ENCODE measurements at places on chromosomes 7 and 10.

DNA sequence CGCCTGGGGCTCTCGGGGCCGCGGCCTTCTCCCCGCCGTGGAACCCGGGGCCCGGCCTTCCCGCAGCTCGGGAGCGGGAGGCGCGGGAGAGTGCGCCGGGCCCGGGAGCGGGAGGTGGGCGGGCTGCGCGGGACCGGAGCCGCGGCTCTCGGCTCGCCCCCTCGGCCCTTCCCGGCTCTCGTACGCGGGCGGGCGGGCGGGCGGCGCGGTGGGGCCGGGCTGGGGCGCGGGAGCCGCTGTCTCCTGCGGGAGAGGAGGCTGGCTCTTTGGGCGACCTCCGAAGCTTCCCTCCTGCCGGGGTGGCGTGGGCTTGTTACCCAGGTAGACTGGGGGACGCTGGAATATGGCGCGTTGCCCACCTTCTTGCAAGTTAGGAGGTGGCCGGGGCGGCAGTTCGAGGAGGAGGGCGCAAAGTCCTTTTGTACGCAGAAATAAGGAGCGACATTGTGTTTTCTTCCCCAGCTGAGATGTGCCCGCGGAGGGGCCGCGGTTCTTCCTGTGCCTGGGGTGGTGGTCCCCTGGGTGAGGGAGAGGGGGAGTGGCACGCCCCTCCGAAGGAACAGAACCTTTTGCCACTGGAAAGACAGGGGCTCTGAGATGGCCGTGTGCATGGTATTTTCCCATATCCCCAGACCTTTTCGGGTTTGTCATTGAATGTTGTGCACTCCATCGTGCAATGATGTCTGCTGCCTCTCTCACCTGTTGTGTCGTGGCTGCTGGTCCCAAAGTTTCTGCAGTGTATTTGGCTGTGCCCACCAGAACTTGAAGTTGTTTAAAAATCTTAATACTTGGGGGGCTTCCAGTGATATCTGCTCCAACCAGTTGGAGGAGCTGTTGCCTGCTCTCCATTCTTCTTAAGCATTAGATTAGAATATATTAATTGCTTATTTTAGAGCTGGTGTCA lies 844 bp downstream of the NRF1 start:
- DNase-seq, result peak; percentile 38

- no peak for DNase-seq
Observed at GRCh38 chr7:134712196-134712595, 65.5 kb downstream of the BPGM start.

GRCh38 chr7:51982653-51983052 lies 666.0 kb upstream of the COBL start:
- DNase-seq, result no peak

DNA sequence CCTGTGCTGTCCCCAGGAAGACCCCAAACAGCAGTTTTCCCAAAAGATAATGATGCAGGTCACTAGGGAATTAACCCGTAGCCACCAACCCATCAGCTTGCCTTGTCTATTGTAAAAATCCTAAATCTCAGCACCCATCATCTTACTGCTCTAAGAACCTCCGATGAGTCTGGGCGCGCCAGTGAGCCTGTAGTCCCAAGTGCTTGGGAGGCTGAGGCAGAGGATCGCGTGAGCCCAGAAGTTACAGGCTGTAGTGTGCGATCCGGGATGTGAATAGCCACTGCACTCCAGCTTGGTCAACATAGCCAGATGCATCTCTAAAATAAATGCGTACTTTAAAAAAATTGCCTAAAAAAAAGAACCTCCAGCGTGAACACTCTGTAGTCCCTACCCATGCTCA lies 951 bp downstream of the AS3MT start:
- DNase-seq, result no peak

DNA sequence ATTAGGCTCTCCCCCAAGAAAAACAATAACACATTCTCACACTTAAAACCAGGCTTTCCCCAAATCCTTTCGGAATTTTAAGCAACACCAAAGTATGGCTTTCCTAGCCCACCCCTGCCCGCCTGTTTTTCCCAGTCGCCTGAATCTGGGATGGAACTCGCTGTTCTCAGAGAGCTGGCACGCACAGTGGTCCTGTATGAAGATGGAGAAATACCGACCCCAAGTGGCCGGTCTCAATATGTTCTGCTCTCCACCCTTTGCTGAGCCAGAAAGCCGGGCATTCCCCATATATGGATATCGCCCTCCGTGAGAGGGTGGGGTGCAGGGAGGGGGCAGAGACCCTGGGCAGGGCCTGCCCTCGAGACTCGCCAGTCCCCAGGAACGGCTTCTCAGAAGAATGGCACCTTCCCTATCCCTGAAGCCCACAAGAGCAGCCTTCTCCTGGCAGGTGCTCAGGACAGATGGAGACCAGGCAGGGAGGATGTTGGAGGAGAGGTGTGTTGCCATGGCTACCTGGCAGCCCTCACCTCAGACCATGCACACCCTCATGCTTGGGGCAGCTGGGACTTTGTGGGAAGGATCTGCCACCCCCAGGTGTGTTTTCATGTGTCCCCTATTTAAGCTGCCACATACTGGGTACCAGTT lies 3.4 kb downstream of the TACR2 start:
- peak; percentile 60 for DNase-seq

DNA sequence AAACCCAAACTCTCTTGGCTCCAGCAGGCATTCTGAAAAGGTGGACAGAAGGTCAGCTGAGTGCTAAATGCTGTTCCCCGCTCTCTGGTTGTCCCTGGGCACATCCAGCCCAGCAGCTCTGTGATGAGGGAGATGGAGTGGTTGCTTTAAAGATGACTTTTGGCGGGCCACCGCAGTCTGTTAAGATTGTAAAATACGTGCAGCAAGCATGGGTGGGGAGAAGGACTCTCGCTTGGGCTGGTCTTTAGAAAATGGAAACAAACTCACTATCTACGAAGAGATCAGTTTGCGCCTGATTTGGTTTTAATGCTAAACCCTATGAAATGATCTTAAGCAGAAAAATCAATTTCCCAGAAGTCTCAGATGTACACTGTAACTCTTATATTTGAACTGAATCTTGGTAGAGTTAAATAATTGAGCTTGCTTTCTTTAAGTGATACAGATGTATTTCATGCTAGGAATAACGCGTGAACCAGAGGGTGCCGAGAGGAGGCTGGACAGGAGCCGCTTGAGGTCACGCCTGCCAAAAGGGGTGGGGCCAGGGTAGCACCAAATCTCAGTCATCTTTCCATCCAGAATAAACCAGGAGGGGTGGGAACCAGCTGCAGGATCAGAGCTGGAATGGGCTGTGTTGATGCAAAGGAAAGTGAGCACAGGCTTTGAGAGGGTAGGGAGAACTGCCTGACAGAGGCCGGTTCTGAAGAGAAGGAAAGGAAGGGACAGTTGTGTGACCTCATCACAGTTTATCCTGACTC lies 170.2 kb upstream of the MKI67 start:
- no peak for DNase-seq

DNA sequence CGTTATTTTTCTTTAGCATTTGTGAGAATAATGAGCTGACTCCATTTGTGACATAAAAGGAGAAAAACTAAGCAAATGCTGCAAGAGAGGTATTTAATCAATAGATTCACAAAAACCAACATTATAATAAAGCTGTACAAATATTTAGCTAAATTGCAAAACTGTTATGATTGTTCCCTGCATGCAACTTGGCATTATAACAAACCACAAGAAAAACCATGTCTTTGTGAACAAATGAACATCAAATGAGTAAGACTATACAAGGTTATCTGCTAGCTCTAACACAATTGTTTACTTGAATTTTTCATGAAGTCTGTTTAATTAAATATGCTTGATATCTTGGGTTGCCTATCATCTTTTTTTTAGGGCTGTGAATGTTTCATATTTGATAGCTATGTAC lies 50.8 kb upstream of the PPP1R9A start:
- DNase-seq, result no peak

- no peak for DNase-seq
Observed at GRCh38 chr7:44323381-44324203, 1.8 kb downstream of the CAMK2B start.

GRCh38 chr10:127715782-127716378 lies 21.1 kb upstream of the FOXI2 start:
- DNase-seq, result no peak

DNA sequence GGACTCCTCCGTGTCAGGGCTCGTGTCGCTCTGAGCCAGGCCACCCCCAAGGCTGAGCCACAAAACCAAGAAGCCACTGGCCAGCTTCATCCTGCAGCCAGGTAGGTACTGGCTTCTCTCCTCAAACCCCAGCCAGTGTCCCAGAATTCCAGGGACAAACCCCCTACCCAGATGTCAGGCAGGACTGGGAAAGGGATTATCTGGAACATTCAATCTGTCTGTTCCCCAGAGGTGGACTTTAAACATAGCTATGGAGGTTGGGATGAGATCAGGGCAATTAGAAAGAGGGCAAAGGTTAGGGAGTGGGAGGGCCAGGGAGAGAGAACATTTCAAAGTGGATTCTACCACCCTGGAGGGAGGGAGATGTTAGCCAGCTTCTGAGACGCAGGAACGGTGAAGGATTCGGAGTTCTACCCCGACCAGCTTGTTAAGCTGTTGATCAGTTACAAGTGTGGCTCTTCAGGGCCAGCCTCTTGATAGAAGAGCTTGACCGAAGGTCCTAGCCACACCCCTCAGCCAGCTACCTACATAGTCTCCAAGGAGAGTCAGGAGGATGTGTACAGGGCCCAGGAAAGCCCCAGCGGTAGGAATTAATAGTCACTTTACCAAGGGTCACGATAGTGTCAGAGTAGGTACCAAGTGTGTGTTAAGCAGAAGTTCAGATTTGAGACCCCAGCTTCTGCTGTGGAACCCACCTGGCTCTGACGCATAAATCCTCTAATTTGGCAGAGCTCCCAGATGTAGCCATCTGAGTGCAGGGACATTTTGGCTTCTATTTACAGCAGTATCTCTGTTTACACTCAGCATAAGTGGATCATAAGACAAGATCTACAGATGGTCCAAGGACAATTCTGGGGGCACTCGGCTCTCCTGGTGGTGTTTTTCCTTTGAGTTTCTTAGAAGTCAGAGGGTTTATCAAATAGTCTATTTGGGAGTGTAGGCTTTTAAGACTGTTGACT lies at the start of gene PLA2G12B:
TSS of gene PLA2G12B (minus strand) at position 211 of the 959 bp plus-strand sequence. CDS start at position 90, 121 bp downstream.
- no peak for DNase-seq

- DNase-seq, result peak; percentile 84
Observed at GRCh38 chr10:130190737-130191115, 54.5 kb downstream of the GLRX3 start.

DNA sequence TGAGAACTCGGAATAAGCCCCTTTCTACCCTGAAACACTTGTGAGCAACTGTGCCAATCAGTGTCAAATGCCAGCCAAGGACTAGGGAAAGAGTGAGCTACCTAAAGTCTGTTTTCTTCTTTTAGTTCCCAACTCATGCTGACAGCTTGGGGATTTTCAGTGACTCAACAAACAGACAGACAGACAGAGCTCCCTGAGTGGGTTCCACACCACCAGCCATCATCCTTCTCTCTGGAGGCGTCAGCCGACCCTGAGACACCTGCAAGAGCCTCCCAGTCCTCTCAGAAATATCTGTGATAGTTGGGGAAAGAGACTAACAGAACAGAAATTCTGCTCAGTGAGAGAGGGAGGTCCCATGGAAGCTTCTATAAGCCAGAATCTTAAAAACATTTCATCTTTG lies 49.5 kb downstream of the GATA3 start:
- DNase-seq, result no peak

DNA sequence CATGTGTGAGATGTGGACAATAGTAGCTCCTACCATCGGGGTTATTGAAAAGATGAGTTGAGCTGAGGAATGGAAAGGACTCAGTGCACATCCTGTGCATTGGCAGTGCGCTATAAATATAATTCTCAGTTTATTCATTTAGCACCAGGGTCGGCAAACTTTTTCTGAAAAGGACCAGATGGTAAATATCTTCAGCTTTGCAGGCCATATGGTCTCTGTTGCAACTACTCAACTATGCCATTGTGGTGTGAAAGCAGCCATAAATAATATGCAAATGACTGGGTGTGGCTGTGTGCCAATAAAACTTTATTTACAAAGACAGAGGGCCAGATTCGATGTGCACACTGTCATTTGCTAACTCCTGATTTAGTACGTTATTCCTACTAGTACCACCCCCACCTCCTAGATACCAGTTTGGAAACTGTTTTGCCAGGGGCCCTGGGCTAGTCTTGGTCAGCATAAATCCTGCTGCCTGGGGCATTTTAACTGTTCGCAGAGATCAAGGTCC lies 422.9 kb upstream of the MKI67 start:
- no peak for DNase-seq

- no peak for DNase-seq
Observed at GRCh38 chr10:97034301-97034700, 151.5 kb downstream of the SLIT1 start.

DNA sequence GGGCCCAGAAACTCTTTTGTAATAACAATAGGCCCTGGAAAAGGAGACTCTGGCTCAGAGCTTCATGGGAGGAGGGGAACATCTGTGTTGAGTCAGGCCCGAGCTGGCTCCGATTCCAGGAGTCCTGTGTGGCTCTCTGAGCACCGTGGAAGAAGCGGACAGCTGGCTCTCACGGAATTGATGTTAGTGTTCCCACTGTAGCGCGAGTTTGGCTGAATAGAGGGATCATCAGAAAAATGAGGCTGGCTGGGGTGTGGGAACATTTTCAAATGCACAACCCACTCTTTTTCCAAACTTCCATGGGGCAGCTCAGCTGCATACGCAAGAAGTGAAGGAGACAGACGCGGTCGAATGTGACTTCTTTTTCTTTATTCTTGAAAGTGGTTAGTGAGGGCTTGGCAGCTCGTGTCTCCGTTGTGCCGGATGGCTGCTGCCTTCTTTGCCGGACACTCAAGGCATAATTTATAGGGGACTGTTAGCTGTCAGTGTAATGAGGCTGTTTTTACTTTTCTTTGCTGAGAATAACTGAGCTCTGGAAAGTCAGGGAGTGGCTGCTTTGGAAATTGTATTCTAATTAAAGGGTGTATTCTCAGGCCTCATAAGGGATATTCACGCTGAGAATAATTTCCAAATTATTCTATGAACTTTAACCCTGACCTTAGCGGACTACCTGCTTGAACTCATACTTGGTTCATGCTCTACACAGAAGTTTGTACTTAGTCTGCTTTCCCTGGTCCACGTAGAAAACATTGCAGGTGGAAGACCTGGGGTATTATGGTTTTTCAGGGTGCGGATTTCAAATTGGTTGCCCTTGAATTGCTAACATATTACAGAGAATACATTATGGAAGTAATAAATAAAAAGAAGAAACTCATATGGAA lies 23.1 kb downstream of the MDFIC start:
- DNase-seq, result peak; percentile 77

- DNase-seq, result no peak
Observed at GRCh38 chr10:34698979-34699378, 116.1 kb downstream of the PARD3 start.

DNA sequence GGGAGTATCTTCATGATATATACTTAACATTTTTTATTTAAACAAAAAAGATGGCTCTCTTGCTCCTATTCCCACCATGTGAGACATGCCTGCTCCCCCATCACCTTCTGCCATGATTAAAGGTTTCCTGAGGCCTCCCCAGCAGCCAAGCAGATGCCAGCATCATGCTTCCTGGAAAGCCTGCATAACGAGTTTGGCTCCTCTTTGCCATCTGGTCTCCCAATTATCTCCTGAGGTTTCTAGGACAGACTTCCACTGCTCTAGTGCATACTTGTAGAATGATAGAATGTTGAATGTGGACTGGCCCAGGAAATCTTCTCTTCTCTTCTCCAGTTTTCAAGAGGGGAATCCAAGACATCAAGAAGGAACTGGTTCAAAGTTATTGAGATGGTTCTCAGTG lies 45.9 kb upstream of the ELAPOR2 start:
- DNase-seq, result no peak

- DNase-seq, result no peak
Observed at GRCh38 chr7:151431768-151432311, 8.1 kb downstream of the CRYGN start.

Data from posterior cingulate gyrus (tissue), 11 donors.